ENCODE measurements at places on chromosomes 16 and 17.

DNA sequence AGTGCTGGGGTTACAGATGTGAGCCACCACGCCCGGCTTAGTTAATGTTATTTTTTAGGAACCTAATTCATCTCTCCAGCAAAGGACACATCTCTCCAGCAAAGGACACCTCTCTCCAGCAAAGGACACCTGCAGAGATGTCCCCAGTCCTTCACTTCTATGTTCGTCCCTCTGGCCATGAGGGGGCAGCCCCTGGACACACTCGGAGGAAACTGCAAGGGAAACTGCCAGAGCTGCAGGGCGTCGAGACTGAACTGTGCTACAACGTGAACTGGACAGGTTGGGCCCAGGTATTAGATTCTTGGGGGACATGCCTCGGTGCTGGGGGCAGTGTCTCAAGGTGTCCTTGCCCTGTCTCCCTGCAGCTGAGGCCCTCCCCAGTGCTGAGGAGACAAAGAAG, 4.7 kb downstream of the PFAS start:
- no peak overlapping the region for H3K27ac ChIP-seq
- peaks cover 4% of the 10 kb centered on the region for H3K36me3 ChIP-seq
- DNase-seq, result no peak
- no peak overlapping the region for H3K4me3 ChIP-seq
- 0 out of 2 replicates have a peak, but pooled peaks cover 6% of the 10 kb centered on the region for H3K27me3 ChIP-seq
- peaks cover 17% of the 10 kb centered on the region for H3K4me1 ChIP-seq

DNA sequence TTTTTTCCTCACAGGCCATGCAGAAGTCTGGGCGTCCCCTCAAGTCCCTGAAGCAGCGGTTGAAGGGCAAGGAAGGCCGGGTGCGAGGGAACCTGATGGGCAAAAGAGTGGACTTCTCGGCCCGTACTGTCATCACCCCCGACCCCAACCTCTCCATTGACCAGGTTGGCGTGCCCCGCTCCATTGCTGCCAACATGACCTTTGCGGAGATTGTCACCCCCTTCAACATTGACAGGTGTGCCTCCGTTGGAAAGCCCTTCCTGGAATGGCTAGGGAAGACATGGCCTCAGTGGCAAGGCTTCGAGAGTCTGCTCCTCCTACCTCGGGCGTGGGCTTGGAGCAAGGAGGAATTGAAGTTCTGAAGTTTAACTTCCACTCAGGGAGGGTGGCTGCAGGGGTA, 13.5 kb downstream of the POLR2A start:
- DNase-seq, result no peak
- H3K36me3 ChIP-seq, result peaks cover 40% of the 10 kb centered on the region
- no peak overlapping the region for H3K4me3 ChIP-seq
- H3K4me1 ChIP-seq, result peaks cover 10% of the 10 kb centered on the region
- peaks cover 3% of the 10 kb centered on the region for H3K27me3 ChIP-seq

DNA sequence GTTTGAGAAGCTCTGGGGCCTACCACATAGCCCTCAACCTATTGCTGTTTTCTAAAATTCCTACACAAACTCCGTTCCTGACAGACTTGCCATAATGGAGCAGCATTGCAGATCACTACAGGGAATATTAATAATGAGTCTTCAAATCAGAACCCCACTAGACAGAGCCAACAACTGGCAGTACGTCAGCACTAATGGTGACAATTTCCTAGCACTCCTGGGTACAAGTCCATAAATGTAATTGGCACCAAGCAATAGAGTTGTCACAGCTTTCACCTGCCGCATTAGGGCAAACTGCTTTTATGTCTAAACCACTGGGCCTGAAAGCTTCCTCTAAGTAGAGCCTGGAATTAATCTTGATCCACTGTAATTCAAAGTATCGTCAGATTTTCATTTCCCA, 25.5 kb upstream of the ABAT start:
- DNase-seq, result no peak
- H3K4me1 ChIP-seq, result no peaks in the 10 kb centered on the region
- H3K27ac ChIP-seq, result no peak overlapping the region
- H3K27me3 ChIP-seq, result no peaks in the 10 kb centered on the region

DNA sequence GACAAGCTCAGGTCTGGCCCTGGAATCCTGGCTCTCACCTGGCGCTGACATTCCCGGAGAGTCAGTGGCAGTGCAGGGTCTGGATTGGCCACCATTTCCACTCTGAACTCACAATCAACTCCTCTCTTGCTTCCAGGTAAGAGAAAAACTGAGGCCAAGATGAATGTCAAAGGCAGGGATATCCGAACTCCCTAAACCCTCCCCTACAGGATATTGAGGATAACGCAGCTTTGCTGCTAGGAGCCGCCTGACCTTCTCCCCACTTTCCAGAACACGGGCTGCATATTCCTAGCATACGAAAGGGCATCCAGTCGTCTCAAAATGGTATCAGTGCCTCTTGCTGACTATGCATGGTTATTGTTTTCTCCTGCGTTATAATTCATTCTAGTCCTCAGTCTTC, 473.4 kb downstream of the SOX9 start:
- no peak overlapping the region for H3K4me3 ChIP-seq
- H3K27me3 ChIP-seq, result peaks cover 16% of the 10 kb centered on the region
- no peak for DNase-seq
- H3K4me1 ChIP-seq, result peaks cover 38% of the 10 kb centered on the region
- no peak overlapping the region for H3K27ac ChIP-seq

- H3K4me3 ChIP-seq, result no peak overlapping the region
- H3K36me3 ChIP-seq, result peaks cover 8% of the 10 kb centered on the region
- no peaks in the 10 kb centered on the region for H3K4me1 ChIP-seq
- no peak overlapping the region for H3K27ac ChIP-seq
Observed at GRCh38 chr16:16994831-16995230, 475.9 kb downstream of the XYLT1 start.

Measured in HFFc6 (cell line).